ENCODE measurements at places on chromosomes 1 and 21.

GRCh38 chr1:24526940-24527542 lies 24.4 kb downstream of the RCAN3 start:
- DNase-seq, result peak; percentile 42

- no peak for DNase-seq
Measured at GRCh38 chr1:231781892-231782291, 155.3 kb downstream of the DISC1 start.

- DNase-seq, result no peak
Measured at GRCh38 chr1:75208862-75209261, 74.7 kb downstream of the LHX8 start.

DNA sequence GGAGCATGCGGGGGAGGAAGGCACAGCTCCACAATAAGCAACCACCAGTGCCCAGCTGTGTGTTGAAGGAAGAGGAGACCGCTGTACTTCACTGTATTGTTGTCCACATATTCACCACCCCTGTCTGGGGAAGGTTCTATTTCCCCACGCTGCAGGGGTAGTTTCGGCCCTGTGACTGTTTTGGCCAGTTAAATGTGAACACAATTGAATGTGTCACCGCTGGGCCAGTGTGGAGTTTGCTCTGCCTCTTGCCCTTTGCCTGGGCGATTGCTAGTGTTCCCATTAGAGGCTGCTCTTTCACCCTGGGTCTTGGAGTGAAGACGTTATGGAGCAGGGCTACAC lies 32.6 kb downstream of the UBE4B start:
- DNase-seq, result no peak

- DNase-seq, result no peak
Measured at GRCh38 chr21:44353191-44353970, at the start of gene TRPM2. TSS of gene TRPM2 (plus strand) at chr21:44353621. CDS start at chr21:44353701, 80 bp downstream.

DNA sequence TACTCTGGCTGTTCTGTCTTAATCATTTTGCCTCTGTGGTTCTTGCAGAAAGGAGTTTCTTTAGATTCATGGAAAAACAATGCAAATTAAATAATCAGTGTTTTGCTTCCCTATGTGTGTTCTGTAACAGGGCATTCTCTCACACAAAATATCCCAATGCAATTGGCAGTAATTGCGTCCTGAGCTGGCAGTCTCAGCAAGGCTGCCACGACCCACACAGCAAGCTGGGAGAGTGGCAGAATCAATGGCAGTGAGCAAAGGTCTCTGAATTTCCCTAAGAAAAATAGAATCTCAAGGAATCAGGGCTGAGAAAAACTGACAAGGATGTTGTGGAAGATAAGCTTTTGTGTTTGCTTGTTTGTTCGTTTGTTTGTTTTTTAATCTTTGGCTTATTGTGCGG lies 198.1 kb upstream of the ST6GALNAC5 start:
- peak; percentile 5 for DNase-seq

DNA sequence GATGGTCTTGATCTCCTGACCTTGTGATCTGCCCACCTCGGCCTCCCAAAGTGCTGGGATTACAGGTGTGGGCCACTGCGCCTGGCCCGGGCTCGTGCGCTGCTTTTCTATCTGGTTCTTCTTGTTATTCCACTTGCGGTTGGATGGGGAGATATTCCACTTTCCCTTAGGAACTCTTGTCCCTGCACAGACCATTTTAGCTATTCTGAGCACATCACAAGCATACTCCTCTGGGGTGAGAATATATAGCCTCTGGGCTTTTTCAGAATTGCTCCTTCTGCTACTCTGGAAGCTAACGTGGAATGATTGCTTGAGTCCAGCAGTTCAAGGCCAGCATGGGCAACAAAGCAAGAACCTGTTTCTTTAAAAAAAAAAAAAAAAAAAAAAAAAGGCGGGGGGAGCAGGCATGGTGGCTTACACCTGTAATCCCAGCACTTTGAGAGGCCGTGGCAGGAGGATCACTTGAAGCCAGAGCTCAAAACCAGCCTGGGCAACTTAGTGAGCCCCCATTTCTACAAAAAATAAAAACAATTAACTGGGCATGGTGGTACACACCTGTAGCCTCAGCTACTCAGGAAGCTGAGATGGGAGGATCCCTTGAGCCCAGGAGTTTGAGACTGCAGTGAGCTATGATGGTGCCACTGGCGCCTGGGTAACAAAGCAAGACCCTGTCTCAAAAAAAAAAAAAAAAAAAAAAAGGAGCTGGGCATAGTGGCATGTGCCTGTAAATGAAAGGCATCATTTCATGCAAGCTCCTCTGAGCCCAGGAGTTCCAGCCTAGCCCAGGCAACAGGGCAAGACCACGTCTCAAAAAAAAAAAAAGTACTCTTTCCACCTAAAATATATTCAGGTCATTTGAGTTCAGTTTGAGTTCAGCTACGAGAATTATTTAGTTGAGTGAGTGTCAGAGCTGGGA lies 11.8 kb upstream of the PGD start:
- DNase-seq, result no peak

GRCh38 chr1:219498666-219499065 lies 114.2 kb downstream of the ZC3H11B start:
- no peak for DNase-seq

DNA sequence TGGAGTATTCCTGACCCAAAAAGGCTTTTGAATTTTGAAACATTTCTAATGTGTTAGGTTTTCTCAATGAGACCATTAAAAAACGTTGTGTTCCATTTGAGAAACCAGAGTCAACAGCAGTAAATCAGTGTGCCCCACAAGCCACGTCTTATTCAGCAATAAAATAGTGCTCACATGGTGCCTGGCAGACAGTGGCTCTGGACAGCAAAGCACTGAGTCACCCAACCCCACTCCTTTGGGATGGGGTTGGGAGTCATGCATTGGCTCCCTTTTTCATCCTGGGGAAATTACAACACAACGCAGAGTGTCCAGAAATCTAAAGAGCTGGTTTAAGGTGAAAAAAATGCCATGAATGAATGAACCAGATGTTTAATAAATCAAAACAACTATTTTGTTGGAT lies 46.5 kb downstream of the KCNJ15 start:
- no peak for DNase-seq

DNA sequence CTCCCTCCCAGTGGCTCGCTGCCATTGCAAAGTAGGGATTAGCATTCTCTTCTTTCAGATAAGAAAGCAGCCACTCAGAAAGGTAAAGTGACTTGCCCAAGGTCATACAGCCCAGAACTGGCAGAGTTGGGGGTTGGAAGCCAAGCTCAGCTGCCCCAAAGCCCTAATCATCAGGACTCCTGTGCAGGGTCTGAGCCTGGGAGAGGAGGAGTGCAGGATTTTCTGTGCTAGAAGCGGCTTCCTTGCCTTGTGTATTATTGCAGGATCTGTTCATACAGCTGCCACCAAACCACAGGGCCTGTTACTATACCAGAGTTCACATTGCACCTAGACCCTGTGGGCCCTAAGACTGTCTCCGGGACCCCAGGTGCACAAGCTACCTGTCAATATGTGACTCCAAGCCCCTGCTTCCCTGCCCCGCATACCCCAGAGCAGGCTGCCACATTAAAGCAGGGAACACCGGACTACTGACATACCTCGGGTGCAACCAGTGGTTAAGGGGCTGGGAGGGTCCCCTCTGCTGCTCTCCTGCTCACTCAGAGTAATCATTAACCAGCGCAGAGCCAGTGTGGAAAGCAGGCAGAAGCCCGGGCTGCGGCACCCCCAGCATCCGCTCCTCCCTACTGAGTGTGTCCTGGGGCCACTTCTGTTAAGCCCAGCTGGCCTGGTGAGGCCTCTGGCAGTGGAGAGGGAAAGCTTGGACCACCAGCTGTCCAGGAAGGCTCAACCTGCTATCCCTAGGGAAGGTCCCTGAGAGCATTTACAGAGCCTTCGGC lies 15.8 kb downstream of the HSPG2 start:
- DNase-seq, result no peak

GRCh38 chr1:109787211-109787844 lies 23.6 kb upstream of the EPS8L3 start:
- no peak for DNase-seq

DNA sequence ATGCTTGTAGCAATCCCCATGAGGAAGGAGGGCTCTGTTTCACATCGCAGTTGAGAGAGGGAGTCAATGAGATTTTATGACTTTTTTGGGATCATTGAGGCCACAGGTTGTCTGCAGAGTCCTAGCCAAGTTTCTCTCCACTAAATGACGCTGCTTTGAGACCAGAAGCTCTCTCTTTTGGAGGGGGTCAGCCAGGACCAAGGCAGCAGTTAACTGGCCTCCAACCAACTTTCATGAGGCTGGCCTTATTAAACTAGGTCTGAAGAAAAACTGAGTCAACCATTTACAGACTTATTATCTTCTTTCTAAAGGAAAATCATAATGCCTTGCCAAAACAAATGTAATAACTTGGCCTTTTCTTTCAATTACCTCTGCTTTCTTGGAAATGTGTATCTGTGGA lies 8.6 kb downstream of the WLS start:
- DNase-seq, result no peak

- no peak for DNase-seq
Measured at GRCh38 chr1:98143403-98143802, 222.6 kb upstream of the DPYD start.

Data from NCI-H69 (cell line).